GOT3 (cell line): ENCODE measurements at places on chromosomes 2 and 18.

DNA sequence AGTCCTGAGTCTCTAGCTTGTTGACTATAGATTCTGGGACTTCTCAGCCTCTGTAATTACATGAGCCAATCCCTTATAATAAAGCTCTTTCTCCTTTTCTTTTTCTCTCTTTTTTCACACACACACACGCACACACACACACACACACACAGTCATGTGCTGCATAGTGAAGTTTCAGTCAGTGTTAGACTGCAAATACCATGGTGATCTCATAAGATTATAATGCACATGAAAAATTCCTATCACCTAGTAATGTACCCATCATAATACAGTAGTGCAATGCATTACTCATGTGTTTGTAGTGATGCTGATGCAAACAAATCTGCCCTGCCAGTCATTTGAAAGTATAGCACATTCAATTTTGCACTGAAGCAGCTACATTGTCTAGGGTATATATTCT lies 558.2 kb downstream of the SUCLG1 start:
- no peak for DNase-seq

GRCh38 chr18:79971211-79971952 lies 6.9 kb downstream of the HSBP1L1 start:
- no peak for DNase-seq

DNA sequence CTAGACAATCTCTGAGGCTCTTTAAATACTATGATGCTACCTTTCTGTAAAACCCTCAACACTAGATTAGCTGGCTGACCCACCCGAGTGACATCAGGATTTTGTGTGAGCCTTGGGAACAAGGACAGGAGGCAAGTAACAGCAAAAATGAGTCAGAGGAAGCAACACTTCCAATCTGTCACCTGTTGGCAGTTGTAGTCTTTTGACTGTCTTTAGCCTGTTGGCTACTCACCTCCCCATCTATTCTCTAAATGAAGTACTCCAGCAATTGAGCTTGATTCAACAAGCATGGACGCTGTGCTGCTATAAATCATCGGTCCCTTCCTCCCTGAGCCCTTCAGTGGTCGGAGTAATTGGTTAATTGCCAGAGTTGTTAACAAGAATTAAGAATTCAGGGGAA lies 898.7 kb downstream of the BCL11A start:
- DNase-seq, result no peak

- no peak for DNase-seq
Measured at GRCh38 chr2:41598161-41598894, 449.5 kb upstream of the PKDCC start.

DNA sequence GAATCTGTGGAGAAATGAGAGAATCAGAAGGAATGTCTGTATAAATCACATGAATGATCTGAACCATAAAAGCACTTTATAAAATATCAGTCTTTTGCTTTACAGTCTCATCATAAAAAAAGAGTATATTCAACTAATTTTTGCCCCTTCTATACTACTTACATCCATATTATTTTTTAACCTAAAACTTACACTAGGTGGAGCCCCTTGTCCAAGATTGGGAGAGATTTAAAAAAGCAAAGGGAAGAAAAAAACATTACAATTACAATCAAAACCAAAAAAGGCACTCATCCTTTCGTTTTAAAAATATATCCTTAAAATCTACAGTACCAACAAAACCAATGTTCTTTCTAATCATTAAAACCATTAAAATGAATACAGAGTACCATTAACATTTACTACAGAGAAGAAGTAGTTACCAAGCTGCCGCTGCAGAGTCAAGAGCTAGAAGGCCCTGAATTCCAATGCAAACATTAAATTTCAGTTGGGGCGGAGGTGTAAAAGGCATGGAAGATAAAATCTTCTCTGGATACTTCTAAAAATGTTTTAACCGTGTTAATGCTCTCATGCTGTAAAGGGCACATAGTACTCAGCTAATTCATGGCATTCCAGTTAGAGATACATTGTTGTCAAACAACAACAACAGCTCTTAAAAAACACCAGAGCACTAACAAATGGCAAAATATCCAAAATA lies 56.7 kb upstream of the EPB41L3 start:
- DNase-seq, result no peak

DNA sequence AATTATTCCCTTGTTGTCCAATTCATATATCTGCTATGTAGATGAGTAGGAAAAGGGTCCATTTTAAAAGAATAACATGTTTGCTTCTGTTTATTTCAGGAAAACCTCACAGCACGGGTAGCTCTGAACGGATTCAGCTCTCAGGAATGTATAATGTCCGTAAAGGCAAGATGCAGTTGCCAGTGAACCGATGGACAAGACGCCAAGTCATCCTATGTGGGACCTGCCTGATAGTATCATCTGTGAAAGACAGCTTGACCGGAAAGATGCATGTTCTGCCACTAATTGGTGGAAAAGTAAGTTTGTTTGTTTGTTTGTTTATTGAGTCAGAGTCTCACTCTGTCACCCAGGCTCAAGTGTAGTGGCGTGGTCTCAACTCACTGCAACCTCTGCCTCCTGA lies 114.6 kb downstream of the PHLPP1 start:
- no peak for DNase-seq

- no peak for DNase-seq
Measured at GRCh38 chr2:135951041-135951583, 34.3 kb downstream of the DARS1 start.
